ENCODE measurements at places on chromosomes 5 and 9. TPM values are rescaled to one million over a fixed set of nuclear protein-coding genes. Genes with fewer than 3 reads are reported as not detected.

TRIM14 gene
- total RNA-seq = 0.76 TPM

SH2D3C gene
- 19.3 TPM for total RNA-seq

MAMDC2 gene
- total RNA-seq = 11.3 TPM

AK3 gene
- total RNA-seq = 46.0 TPM

MARCOL gene
- not detected for total RNA-seq

ZDHHC21 gene
- total RNA-seq = 9.5 TPM

SPATA9 gene
- 3.0 TPM for total RNA-seq

NUTM2F gene
- not detected for total RNA-seq

OBP2B gene
- total RNA-seq = not detected

SPINK7 gene
- total RNA-seq = not detected

ADGRD2 gene
- not detected for total RNA-seq

LURAP1L gene
- total RNA-seq = 46.3 TPM

WDR38 gene
- total RNA-seq = not detected

PRLR gene
- 0.08 TPM for total RNA-seq
